ENCODE measurements at places on chromosomes 11 and 22.
A peak's percentile ranks its signal among the peaks of the same experiment; 100 is the strongest.

- DNase-seq = no peak
These were observed 37.1 kb downstream of the PKNOX2 start for GRCh38 chr11:125201525-125202141.

DNA sequence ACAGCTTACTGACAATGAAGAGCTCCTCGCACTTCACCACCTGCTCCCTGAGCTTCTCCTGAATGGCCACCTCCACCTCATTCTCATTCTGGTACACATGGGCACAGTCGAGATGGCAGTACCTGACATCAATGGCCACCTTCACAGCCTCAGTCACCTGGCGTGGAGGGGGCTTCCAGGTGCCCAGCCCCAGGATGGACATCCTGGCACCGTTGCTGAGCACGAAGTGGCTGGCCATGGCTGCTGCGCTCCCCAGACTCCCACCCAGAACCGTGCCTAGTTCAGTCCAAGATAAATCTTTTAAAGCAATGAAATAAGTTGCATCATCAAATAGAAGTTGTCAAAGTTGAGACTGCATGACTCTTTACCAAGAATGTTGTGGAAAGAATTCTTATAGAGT lies 128.1 kb upstream of the SOX6 start:
- DNase-seq = no peak

GRCh38 chr11:34245041-34245440 lies 112.8 kb downstream of the ABTB2 start:
- DNase-seq = no peak

DNA sequence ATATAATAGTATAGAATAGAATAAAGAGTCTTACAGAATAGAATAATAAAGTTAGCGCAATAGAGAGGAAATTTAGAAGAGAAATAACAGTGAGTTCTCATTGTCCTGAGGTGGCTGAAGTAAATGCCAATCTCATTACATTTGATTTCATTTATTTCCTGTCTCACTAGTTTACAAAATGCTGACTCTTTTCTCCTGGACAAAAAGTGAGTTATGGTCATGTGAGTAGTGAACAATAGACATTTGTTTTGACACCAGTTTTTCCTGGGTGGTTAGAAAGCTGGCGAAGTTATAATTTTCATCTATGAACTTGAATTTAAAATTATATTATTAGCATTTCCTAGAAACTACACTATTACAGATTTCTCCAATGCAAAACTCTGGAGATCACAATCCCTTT lies 143.7 kb downstream of the TYR start:
- no peak for DNase-seq

GRCh38 chr11:14095882-14096281 lies 133.4 kb downstream of the SPON1 start:
- DNase-seq = no peak

GRCh38 chr11:3052109-3052479 lies 5.1 kb downstream of the CARS1 start:
- no peak for DNase-seq

- no peak for DNase-seq
These were observed 377.7 kb downstream of the TENM4 start for GRCh38 chr11:79062814-79063762.

DNA sequence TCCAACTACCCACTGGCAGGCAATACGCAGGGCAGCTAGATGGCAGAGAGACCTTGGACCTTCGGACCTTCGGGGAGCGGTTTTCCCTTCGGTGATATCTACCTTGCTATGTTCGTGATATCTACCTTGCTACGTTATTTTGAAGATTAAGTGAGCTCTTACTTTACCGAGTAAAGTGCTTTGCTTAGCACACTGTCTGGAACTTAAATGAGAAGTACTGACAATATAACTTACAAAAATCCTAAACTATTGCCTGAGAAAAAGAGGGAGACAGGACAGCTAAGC lies 1.0 kb upstream of the PRDM10 start:
- no peak for DNase-seq

- DNase-seq = no peak
These were observed 89.0 kb upstream of the GRK3 start for GRCh38 chr22:25475257-25476022.

- no peak for DNase-seq
These were observed 30.7 kb downstream of the EHF start for GRCh38 chr11:34651551-34651950.

- no peak for DNase-seq
These were observed 835 bp upstream of the ANO9 start for GRCh38 chr11:442611-443081.

- DNase-seq = no peak
These were observed 28.4 kb downstream of the YAP1 start for GRCh38 chr11:102138670-102139069.

DNA sequence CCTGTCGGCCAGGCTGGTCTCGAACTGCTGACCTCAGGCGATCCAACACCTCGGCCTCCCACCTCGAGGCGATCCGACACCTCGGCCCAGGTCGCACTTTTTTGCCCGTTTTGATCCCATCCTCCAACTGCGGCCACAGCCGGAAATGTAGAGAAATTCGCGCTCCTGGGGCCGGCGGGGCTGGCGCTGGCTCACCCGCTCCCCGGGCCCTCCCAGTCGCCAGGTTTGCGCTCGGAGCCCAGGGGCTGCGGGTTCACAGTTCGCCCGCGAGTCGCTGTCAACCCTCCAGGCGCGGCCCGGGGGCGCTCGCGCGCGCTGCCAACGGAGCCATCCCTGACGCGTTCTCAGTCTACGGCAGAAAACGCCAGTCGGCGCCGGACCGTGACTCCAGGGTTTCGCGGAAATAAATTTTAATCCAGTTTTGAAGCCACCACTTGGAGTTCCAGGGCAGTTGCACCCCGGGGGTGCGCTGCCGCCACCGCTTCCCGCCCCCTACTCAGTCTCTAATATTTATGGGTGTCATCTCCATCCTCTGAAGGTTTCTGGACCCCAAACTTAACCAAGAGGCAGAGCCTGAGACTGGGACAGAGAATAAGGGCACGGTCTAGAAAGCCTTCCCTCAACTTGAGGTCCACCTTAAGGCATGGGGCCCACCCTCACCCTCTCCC lies 1.5 kb upstream of the KLHDC7B start:
- peak; percentile 62 for DNase-seq

DNA sequence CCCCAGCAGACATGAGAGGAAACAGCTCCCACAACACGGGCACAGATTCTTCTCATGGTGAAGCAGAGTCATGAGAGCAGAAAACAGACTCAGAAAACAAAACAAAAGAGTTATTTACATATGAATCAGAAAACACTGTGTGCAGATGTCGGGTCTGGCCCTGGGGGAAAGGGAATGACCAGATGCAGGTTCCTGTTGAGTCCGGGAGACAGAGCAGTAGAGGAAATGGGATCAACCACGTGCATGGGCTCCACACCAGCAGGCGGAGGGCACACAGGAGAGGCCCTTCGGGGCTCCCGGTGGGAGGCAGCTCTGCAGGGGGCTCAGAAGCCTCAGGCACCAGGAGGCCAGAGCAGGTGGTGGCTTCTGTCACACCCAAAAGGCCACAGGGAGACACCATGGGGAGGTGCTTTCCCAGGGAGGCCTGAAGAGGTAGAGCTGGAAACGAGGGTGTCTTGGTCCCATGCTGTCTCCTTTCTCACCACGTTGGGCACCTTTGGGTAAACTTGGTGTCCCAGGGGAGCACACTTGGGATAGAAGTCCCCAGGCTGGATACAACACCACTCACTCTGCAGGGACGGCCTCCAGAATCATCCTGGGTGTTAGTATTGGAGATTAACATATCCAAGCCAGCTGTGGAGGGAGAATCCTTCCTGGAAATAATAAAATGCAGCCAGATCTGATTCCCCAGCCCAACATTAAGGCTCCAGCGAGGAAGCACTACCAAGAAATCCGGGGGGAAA lies 764.7 kb downstream of the BRD1 start:
- no peak for DNase-seq

- DNase-seq = no peak
These were observed 18.0 kb downstream of the NUP50 start for GRCh38 chr22:45181766-45182165.

DNA sequence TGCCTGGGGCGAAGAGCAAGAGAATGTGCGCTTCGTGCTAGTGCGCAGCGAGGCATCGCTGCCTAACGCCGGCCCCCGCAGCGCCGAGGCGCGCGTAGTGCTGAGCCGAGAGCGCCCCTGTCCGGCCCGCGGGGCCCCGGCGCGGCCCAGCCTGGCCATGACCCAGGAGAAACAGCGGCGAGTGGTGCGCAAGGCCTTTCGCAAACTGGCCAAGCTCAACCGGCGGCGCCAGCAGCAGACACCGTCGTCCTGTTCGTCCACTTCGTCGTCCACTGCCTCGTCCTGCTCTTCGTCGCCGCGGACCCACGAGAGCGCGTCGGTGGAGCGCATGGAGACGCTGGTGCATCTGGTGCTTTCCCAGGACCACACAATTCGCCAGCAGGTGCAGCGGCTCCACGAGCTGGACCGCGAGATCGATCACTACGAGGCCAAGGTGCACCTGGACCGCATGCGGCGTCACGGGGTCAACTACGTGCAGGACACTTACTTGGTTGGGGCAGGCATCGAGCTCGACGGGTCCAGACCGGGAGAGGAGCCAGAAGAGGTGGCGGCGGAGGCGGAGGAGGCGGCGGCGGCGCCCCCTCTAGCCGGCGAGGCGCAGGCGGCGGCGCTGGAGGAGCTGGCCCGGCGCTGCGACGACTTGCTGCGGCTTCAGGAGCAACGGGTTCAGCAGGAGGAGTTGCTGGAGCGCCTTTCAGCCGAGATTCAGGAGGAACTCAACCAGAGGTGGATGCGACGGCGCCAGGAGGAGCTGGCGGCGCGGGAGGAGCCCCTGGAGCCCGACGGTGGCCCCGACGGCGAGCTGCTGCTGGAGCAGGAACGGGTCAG lies 1.0 kb downstream of the RASSF10 start:
- no peak for DNase-seq

DNA sequence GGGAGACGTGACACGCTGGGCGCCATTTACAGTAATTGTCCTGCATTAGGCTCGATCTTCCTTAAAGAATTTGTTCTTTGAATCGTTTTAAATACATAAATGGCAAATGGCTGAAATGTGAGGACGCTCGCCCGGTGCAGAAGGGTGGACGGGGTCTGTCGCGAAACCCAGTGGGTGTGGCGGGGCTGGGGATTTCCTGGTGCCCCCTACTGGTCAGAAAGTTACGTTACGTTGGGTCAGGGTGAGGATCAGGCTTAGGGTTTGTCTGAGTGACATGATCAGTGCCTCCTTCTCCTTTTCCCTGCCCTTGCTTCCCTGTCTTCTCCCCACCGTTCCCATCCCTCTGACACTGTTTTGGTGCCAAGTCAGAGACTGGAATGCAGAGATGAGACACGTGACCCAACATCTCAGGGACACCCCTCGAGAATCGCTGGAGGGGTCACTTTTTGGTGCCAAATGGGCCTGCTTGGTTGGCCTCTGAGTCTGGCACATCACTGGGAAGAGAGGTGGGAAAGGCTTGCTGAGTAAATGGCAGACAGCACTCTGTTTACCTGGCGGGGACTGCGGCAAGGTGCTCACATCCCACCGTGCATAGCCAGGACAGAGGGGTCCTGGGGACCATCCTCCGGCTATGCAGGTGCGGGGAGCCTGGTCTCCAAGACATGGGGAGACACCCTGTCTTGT lies 1107.6 kb downstream of the BRD1 start:
- DNase-seq = peak; percentile 2

- no peak for DNase-seq
These were observed 1.4 kb downstream of the USP47 start for GRCh38 chr11:11843211-11843621.

DNA sequence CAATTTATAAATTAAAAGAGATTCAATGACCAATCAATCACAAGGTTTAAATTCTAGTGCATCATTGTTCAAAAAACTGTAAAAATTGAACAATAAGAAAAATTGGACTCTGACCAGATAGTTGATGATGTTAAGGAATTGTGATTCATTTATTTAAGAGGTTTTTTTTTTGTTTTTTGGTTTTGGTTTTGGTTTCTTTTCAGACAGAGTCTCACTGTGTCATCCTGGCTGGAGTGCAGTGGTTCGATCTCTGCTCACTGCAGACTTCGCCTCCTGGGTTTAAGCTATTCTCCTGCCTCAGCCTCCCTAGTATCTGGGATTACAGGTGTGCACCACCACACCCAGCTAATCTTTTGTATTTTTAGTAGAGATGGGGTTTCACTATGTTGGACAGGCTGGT lies 17.1 kb upstream of the EIF3M start:
- DNase-seq = no peak

GRCh38 chr22:46111645-46112306 lies 38.5 kb upstream of the PPARA start:
- DNase-seq = no peak

- no peak for DNase-seq
These were observed 16.3 kb downstream of the AP5B1 start for GRCh38 chr11:65764434-65764833.

DNA sequence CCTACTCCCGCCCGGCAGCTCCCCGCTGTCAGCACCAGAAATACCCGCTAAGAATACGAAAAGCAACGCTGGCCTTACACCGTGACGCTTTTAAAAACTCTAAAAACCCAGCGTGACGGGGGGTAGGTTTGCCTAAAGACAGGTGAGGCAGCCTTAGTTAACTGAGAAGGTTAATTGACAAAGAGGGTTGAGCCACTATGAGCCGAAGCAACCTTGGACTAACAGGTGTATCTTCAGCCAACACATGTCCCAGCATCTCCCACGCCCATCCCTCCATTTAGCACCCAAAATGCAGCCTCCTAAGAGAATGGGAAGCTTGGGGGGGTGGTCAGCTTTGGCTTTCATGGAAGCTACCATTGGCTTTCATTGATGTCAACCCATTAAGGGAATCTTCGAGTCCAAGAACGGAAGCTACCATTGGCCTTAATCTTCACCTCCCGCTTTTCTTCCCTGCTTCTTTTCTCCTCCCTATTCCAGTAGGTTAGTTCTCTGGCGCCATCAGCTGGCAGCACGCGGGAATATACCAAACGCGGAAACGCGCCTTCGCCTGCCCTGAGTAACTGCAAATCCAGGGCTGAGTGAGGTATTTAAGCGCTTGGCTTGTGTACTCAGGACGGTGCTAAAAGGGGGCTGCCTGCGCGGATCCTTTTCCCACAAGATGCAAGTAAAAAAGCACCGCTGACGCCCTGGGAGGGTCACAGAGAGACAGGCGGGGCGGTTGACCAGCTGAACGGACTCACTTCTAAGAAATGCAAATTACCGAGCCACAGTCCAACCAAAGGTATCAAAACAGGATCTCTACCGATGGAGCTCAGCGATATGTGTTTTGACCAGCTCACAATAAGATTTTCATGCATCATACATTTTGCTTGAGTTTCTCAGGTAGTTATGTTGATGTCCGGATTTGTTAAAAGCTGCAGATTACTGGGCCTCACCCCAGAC lies 38.5 kb upstream of the GLYATL1 start:
- peak; percentile 32 for DNase-seq

DNA sequence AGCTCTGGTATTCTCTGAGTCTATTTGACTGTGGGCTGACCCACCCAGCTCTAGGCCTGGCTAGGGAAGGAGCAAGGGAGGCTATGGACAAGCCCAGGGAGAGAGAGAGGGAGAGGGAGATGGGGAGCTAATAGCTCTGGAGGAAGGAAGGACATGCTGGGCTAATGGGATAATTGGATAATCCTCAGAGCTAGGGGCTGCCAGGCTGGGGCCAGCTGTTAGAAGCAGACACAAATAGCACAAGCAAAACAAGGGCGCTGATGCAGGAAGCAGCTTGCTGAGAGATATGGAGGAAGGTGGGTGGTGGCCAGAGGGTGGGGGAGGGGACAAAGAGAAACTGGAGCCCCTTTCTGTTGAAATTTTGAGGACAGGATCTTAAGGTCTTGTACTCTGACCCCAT lies 23.2 kb downstream of the ADORA2A start:
- no peak for DNase-seq
